ENCODE measurements at places on chromosomes 13 and 19. TPM values are rescaled to one million over a fixed set of nuclear protein-coding genes. Genes with fewer than 3 reads are reported as not detected.

The TRPC4 gene
- total RNA-seq, result 6.9 TPM

The KDELR1 gene
- total RNA-seq, result 205 TPM

The LSR gene
- total RNA-seq, result 1.4 TPM

The EPSTI1 gene
- total RNA-seq, result 11.4 TPM

The ZNF543 gene
- total RNA-seq, result 8.2 TPM

The RUVBL2 gene
- 241 TPM for total RNA-seq

The CCDC70 gene
- not detected for total RNA-seq

The APOC1 gene
- 57.2 TPM for total RNA-seq

The KLF16 gene
- total RNA-seq, result 15.3 TPM

The CAB39L gene
- total RNA-seq, result 4.2 TPM

The ZNF471 gene
- 3.1 TPM for total RNA-seq

The ZNF154 gene
- 1.3 TPM for total RNA-seq

The IL11 gene
- 12.8 TPM for total RNA-seq

The C13orf46 gene
- total RNA-seq, result under 0.01 TPM

The CEACAM4 gene
- not detected for total RNA-seq

The BRME1 gene
- not detected for total RNA-seq

The ETV2 gene
- total RNA-seq, result not detected

The ZBTB32 gene
- not detected for total RNA-seq

The PSG11 gene
- not detected for total RNA-seq

The HCN2 gene
- 1.6 TPM for total RNA-seq

The KIR3DL1 gene
- total RNA-seq, result not detected

The CAPN12 gene
- total RNA-seq, result 0.13 TPM

The ZMYM2 gene
- 53.9 TPM for total RNA-seq

The VSIG10L gene
- 0.91 TPM for total RNA-seq

The NLRP5 gene
- total RNA-seq, result not detected

The KLK1 gene
- total RNA-seq, result not detected

The TMEM59L gene
- total RNA-seq, result 3.8 TPM

The ERICH6B gene
- total RNA-seq, result not detected

The UNC13A gene
- total RNA-seq, result 0.08 TPM

Data from epithelial cell of alveolus of lung (primary cell).